ENCODE measurements at places on chromosomes 13 and 19.

DNA sequence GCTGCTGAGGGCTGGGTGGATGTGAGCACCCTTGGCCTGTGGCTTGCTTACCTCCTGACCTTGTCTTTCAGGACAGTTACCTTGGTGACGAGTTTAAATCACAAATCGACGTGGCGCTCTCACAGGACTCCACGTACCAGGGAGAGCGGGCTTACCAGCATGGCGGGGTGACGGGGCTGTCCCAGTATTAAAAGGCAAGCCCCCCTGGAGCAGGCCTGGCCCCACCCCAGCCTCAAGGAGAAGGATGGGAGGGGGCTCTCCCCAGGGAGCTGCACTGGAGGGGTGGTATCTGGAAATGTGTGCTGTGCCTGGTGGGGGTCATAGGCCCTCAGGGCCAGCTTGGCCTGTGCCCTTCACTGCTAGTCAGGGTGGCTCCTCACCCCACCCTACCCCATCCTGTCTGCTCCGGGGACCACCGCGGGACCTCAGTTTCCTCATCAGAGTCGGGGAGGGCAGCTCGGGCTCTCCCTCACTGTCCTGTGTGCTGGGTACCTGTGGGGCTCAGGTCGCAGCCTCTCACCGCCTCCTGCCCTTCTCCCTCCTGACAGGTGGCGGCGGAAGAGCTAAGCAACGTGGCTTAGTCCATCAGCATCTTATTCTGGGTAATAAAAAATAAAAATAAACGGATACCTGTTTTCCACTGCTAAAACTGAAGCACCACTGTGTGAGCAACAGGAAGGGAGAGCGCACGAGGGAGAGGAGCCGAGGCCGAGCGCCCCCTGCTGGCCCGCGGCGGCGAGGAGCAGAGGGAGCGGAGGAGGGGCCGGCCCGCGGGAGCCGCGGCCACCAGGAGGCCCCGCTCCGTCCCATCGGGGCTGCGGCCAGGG lies 29.8 kb downstream of the CERS1 start:
- peak; percentile 39 for DNase-seq

- no peak for DNase-seq
These were observed 630 bp downstream of the PNPLA6 start for GRCh38 chr19:7535998-7536695.

DNA sequence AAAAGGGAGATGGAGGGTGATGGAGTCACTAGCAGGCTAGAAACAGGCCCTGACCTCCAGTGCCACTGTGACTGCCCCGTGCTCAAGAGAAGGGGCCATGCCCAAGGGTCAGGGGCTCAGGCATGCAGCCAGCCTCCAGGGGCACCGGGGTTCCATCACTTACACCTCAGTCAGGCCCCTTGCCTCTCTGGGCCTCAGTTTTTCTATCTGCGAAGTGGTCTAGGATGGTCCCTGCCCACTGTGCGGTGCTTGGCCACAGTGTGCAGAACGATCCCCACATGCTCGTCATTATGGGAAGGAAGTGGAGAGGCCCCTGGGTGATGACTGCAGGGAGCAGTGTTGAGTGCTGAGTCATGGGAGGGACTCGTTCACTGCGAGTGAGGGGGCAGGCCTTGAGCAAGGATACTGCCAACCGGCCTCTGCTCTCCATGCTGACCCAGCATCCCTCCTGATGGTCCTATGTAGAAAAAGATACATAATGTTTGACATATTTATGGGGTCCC lies 23.1 kb downstream of the TMED1 start:
- DNase-seq, result no peak

DNA sequence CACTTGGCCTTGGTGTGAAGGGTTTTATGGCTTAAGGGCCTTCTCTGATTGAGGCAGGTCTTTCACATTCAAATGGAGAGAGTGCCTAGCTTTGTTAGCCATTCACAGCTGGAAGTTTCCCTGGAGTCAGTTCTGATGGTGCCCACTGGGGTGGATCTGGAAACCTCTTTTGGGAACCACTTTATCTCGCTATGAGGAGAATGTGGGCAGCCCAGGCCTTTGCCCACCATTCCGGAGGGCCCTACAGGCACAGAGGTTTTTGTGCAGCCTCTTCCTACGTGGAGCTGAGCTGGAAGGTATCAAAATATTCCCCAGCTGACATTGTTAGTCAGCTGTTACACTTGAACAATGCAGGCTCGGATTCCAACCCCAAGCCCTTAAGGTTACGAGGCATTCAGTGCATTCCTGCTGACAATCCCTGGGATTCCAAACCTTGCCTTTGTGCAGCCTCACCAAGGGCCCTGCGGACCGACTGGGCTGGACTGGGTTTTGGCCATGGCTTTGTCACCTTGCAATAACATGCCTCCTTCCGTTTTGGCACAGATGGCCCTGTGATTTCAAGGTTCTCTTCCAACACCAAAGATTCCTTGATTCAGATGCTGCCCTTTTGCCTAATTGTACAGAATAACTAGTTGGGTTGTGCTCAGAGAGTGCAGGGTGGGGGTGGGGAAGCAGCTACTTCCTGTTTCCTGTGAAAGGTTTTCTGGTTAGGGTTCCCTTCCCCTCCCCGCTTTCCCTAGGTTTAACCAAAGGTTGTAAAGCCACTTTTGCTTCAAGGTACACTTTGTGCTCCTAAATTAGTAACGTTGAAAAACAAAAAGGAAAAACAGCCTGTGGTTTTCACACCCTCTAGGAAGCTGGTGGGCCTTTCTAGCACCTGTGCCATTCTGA lies 27.0 kb downstream of the SAE1 start:
- DNase-seq, result no peak

- DNase-seq, result no peak
These were observed 29.8 kb downstream of the ZNF571 start for GRCh38 chr19:37564624-37565369.

DNA sequence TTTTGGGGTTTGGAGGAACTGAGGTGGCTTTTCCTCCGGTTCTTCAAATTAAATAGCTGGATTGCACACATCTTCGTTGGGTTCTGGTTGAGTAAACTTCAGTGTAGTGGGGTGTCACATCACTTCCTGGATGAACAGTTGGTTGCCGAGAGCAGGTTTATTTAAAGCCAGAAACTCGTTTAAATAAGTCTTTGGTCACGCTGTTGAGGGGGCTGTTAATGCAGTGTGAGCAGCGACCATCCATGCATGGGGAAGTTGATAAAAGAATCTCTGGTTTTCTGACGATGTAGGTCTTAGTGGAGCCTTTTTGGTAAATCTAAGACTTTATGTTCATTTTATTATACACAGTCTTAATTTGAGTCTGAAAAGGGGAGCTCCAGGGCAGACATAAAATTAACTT lies 351.2 kb upstream of the ARGLU1 start:
- no peak for DNase-seq

GRCh38 chr13:66414066-66414800 lies 815.9 kb downstream of the PCDH9 start:
- no peak for DNase-seq
